ENCODE measurements at places on chromosomes 1 and 21.

- no peak for DNase-seq
Measured at GRCh38 chr1:75310067-75310466, 175.9 kb downstream of the LHX8 start.

GRCh38 chr1:64251971-64252370, 48.5 kb downstream of the UBE2U start:
- DNase-seq = peak; percentile 4

GRCh38 chr21:43890042-43890441, 25.0 kb downstream of the AGPAT3 start:
- DNase-seq = no peak

DNA sequence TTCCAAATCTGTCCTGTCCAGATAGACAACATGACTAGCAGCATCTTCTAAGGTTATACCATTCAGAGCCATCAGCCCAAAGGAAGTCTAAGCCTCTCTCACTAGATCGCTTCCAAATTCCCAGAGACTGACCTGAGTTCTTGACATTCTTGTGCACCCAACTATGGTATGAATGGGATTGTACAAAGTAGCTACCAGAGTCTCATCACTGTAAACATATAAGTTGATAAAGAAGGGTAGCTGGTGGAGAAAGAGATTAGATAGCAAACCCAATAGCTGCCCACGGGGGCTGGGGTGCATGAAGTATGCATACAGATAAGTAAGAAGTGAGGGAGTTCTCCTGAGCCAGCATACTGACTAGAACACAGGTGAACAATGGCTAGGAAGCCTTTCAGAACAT, 180.0 kb downstream of the PLPP3 start:
- no peak for DNase-seq

DNA sequence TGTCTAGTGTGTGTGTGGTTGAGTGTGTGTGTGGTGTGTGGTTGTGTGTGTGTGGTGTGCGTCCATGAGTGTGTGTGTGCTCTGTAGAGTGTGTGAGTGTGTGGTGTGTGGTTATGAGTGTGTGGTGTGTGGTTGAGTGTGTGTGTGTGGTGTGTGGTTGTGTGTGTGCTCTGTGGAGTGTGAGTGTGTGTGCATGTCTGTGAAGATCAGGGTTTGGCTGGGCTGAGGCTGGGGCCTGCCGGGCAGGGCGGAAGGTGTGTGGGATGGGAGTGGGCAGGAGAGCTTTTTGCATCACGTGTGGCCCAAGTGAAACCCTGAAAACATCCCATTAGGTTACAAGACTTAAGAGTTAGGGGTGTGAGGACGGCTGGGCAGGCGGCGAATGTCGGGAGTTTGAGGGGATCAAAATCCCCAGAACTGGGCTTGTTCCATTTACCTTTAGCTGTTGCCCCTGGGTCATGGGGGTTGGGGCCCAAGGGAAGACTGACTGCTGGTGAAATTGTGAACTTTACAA, 2.9 kb upstream of the FCMR start:
- no peak for DNase-seq
